Activated CD4-positive, alpha-beta memory T cell treated with anti-CD3 and anti-CD28 coated beads, Interleukin-2, amount 10 ng/mL, durations not matched to agents 7 days and 5 days (primary cell): ENCODE measurements at places on chromosomes 5 and 9. TPM values are rescaled to one million over a fixed set of nuclear protein-coding genes. Genes with fewer than 3 reads are reported as not detected.

Gene EMB
- total RNA-seq: 188 TPM

Gene PANK3
- total RNA-seq: 63.9 TPM

Gene CRHBP
- total RNA-seq: 0.43 TPM

Gene RPL37
- 1,565 TPM for total RNA-seq

Gene PLK2
- 4.2 TPM for total RNA-seq

Gene PAPPA
- total RNA-seq: not detected

Gene PCDHA10
- not detected for total RNA-seq

Gene BHMT2
- not detected for total RNA-seq

Gene QRFP
- total RNA-seq: not detected

Gene CNTNAP3B
- not detected for total RNA-seq

Gene ASS1
- 8.6 TPM for total RNA-seq

Gene CER1
- not detected for total RNA-seq

Gene DMRTA1
- total RNA-seq: not detected

Gene OR1J2
- not detected for total RNA-seq

Gene FOXD4L3
- total RNA-seq: not detected

Gene BARX1
- 0.20 TPM for total RNA-seq

Gene KIF12
- total RNA-seq: not detected

Gene MSX2
- total RNA-seq: not detected

Gene SPACA9
- 3.2 TPM for total RNA-seq

Gene XPA
- 12.1 TPM for total RNA-seq

Gene CRAT
- total RNA-seq: 18.2 TPM

Gene ZNF782
- 4.2 TPM for total RNA-seq

Gene NR5A1
- total RNA-seq: not detected

Gene HK3
- total RNA-seq: 0.33 TPM

Gene LCN9
- total RNA-seq: not detected

Gene SOHLH1
- not detected for total RNA-seq

Gene ARID3C
- total RNA-seq: 0.15 TPM

Gene IL5
- total RNA-seq: 3.3 TPM

Gene ARHGEF39
- total RNA-seq: 19.1 TPM

Gene TOMM5
- 81.0 TPM for total RNA-seq

Gene FEM1C
- total RNA-seq: 17.0 TPM

Gene FST
- total RNA-seq: not detected

Gene IFNA2
- total RNA-seq: not detected

Gene SVEP1
- total RNA-seq: not detected

Gene DNAI1
- not detected for total RNA-seq

Gene IL4
- 12.6 TPM for total RNA-seq

Gene ASPN
- total RNA-seq: not detected

Gene TNPO1
- total RNA-seq: 67.1 TPM

Gene PCDHGA11
- not detected for total RNA-seq

Gene HRH2
- 13.7 TPM for total RNA-seq

Gene SHC3
- not detected for total RNA-seq

Gene LIX1
- not detected for total RNA-seq

Gene RETREG1
- total RNA-seq: 15.1 TPM

Gene COL5A1
- total RNA-seq: 0.13 TPM

Gene TAF11L10
- total RNA-seq: not detected

Gene CD274
- 12.4 TPM for total RNA-seq

Gene ANKH
- total RNA-seq: 87.0 TPM
